ENCODE measurements at places on chromosomes 12 and 14.
A peak's percentile ranks its signal among the peaks of the same experiment; 100 is the strongest.

GRCh38 chr12:95182868-95183415 is 34.3 kb downstream of the FGD6 start:
- no peak for DNase-seq

GRCh38 chr12:120922279-120922678 is 18.1 kb upstream of the SPPL3 start:
- DNase-seq: no peak

DNA sequence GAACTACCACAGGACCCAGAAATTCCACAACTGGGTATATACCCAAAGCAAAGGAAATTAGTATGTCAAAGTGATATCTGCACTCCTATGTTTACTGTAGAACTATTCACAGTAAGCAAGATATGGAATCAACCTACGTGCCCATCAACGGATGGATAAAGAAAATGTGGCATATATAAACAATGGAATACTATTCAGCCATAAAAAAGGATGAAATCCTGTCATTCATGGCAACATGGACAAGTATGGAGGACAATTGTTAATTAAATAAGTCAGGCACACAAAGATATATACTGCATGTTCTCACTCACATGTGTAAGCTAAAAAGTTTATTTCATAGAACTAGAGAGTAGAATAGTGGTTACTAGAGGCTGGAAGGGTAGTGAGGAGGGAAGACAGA is 97.0 kb downstream of the CEP83 start:
- no peak for DNase-seq

GRCh38 chr14:62001963-62002362 is 239.7 kb downstream of the SNAPC1 start:
- no peak for DNase-seq

- DNase-seq: no peak
Observed at GRCh38 chr12:105948331-105948730, 190.4 kb downstream of the NUAK1 start.

- no peak for DNase-seq
Observed at GRCh38 chr12:69329669-69330428, 18.3 kb upstream of the LYZ start.

DNA sequence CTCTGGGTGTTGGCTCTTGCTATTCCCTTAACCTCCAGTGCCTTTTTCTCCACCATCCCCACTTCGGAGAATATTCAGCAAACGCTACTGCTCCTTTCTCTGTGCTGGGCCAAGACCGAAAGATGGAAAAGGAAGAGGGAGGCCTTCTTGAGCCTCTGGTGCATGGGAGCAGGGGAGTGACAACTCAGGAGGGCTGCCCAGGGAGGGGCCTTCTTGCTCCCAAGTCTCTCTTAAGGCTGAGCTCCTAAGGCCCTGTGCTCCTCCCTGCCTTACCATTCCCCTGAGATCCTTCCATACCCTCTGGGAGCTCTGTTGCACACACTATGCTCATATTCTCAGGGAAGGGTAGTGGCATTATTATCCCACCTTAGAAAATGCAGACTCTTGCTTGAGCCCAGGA is 34.9 kb downstream of the SH2B3 start:
- no peak for DNase-seq

DNA sequence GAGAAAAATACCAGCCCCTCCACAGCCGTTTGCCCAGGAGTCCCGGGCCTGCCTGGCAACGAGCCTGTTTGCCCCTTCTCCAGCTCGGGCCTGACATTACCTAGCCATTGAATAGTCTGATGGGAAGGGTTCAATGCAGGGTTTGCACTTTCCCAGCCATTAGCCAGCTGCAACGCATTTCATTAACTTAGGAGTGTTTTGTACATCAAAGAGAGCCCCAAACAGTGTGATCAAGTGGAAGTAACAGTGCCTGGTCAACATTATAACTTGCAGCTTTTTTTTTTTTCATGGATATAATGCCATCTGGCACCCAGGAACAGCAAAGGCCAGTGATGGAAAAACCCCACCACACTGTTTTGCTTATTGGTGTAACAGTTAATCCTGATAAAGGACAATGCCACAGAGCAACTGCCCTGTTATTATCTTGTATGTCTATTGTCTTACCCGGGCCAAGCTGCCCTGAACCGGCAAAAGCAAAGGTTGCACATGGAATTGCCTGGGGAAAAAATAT is 38.0 kb downstream of the BTG1 start:
- peak; percentile 88 for DNase-seq

DNA sequence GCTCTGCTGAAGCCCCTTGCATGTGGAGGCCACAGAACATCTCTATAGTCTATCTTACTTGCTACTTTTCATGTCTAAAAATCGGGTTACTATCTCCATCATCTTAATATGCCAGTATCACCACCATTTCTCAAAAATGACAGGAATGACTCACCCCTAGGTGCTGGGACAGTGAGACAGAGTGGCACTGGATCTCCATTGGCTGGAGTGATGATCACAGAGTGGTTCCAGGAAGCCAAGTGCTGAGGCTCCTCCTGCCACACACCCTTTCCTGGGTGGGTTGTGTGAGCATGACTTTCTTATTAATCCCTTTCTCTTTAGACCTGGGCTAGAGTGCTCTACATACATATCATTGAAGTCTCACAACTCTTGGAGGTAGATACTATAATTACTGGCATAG is 3.3 kb upstream of the ASCL1 start:
- DNase-seq: peak; percentile 37

DNA sequence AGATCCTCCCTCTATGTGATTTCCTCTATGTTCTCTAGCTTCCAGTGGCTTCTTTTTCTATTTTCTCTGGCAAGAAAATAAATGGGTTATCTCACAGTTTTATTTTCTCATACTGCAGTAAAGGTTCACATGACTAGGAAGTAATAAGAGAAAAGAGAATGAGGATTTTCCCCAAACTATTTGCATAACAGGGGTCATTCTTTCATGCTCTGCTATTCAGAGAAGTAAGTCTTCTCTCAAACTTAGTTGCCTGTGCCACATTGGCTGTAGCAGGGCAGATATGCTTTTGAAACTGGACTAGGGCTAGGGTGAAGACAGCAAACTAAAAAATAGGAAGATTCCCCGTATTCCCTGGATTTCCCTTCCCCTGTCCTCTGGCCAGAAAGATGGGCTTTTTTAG is 57.4 kb downstream of the ACSM4 start:
- no peak for DNase-seq

GRCh38 chr14:85867450-85867849 is 337.5 kb downstream of the FLRT2 start:
- DNase-seq: no peak

- DNase-seq: no peak
Observed at GRCh38 chr12:3658327-3659163, 94.4 kb downstream of the CRACR2A start.

- no peak for DNase-seq
Observed at GRCh38 chr14:89767861-89768268, 186.7 kb downstream of the EFCAB11 start.

DNA sequence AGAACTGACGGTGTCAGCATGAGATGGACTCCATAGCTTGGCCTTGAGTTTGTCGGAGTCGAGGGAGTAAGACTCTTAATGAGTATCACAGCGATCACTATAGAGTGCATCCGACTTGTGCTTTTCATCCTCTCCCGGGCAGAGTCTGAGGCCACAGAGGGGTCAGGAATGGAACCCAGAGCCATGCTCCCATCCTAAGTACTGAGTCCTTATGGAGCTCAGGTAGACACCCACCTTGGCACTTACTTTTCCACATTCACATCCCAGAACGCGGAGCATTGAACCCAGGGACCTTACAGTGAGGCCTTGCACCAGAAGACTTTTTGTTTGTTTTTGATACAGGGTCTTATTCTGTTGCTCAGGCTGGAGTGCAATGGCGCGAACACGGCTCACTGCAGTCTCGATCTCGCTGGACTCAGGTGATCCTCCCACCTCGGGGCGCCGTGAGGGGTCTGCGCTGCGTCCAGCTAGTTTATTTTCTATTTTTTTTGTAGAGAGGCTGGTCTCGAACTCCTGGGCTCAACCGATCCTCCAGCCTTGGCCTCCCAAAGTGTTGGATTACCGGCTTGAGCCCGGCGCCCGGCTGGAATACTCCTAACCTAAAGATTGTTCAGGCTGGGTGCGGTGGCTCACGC is 719 bp upstream of the SRSF9 start:
- no peak for DNase-seq

DNA sequence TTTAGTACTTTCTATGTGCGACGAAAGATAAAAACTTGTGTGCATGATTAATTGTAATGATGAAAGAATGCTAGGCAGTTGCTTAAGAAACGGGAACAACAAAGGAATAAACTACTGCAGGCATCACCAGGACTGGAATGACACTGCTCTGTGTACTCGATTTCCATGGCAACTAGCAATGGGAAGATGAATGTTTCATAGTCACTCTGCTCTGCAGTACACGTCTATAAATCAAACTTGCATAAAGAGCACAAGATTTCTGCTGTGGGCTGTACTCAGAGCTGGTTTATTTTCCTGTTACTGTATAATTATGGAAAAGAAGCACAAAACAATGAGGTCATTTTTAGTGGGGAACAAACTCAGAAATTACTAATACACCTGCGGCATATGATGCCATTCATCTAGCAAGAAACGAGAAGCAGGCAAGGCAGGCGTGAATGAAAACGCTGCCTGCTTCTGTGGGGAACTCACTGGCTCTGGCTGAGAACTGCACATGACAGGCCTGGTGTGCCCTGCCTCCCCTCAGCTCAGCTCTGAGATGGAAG is 41.8 kb downstream of the EFCAB11 start:
- no peak for DNase-seq

DNA sequence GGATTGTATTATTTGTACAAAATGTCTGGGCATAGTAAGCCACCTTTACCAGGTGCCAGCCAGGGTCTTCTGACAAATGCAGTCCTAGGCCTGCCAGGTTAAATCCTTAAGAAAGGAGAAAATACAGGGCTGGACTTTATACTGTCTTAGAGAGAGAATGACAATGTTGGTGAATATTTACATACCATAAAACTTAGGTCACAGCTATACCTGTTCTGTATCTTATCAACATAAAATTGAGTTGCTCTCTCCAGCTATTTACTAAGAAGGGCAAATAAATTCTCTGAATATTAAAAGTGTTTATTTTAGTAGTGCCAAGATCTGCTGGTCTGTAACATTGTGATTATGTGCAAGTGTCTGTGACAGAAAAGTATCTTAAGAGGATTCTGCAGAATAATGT is 971.1 kb downstream of the AACS start:
- no peak for DNase-seq

DNA sequence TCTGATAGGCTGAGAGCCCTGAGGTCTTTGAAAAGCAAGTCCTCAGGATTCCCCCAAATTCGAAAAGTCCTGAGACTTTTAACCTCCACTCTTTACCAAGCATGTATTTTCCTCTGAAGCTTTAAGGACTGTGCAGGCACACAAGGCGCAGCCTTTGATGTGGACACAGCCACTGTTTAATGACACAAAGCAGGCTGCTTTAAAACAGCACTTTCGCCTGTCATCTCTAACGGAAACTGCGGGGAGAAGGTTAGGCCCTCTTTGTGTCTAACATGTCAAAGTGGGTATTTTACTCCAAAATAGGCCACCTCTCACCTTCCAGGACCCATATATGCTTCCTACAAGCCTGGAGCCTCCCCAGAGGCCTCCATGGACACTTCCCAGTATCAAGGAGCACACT is 159.2 kb downstream of the GCH1 start:
- DNase-seq: no peak

- no peak for DNase-seq
Observed at GRCh38 chr14:104370256-104370870, 209.2 kb upstream of the C14orf180 start.

- DNase-seq: no peak
Observed at GRCh38 chr12:46454981-46455380, 82.4 kb upstream of the SLC38A2 start.

- no peak for DNase-seq
Observed at GRCh38 chr14:31690056-31690455, 128.9 kb downstream of the NUBPL start.

- DNase-seq: no peak
Observed at GRCh38 chr12:10243818-10244520, 31.3 kb downstream of the GABARAPL1 start.

DNA sequence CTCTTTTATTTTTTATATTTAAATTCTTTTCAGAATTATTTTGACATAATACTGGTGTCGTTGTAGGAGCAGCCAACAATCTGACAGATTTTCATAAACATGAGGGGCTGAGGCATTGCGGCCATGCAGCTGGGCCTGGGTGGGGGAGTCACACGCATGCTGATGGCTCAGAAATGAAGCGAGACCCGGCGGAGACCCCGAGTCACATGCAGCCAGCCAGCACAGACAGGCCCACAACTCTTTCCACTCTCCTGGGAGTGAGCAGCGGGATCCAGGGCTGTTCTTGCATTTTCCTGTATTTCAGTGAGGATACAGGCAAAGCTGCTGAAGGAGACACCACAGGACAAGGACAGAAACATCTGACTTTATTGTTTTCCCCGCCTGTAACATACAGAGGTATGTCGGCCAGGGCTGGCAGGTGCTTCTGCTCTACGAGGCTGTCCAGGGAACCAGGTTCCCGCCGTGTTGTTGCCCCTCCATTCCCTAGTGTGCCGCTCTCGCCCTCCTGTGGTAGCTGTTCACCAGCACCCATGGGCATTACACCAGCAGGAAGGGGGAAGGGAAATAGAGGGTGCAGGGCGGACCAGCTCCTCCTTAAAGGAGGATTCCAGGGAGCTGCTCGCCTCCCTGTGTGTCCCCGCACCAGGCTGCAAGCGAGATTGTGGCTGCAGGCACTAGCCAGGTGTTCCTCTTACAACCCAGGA is 30.5 kb downstream of the FZD10 start:
- DNase-seq: peak; percentile 19

- no peak for DNase-seq
Observed at GRCh38 chr14:69045857-69046475, 66.9 kb upstream of the ACTN1 start.

- no peak for DNase-seq
Observed at GRCh38 chr12:54716261-54716660, 68.1 kb upstream of the DCD start.

DNA sequence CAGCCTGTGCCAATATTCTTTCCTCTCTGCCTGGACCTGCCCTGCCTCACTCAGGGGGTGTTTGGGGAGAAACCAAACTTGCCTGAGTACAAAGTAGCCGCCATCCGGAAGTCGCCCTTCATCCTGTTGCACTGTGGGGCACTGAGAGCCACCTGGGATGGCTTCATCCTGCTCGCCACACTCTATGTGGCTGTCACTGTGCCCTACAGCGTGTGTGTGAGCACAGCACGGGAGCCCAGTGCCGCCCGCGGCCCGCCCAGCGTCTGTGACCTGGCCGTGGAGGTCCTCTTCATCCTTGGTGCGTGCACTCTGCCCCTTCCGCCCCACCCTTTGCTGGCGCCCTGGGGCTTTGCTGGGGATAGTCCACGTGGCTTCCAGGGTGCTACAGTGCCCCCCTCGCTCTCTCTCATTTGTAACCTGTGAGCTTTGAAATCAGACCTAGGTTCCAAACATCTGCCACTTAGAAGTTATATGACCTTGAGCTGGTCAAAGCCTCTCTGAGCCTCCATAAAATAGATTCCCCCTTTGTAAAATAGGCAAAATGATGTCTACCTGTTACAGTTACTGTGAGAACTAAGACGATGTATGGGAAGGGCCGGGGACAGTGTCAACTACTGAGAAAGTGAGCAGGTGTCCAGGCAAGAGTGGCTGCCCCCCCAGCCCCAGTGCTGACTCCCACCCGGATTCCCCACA is 4.5 kb downstream of the KCNH3 start:
- no peak for DNase-seq

Measured in DMS153 (cell line).